ENCODE measurements at places on chromosomes 16 and 17.
A peak's percentile ranks its signal among the peaks of the same experiment; 100 is the strongest.

DNA sequence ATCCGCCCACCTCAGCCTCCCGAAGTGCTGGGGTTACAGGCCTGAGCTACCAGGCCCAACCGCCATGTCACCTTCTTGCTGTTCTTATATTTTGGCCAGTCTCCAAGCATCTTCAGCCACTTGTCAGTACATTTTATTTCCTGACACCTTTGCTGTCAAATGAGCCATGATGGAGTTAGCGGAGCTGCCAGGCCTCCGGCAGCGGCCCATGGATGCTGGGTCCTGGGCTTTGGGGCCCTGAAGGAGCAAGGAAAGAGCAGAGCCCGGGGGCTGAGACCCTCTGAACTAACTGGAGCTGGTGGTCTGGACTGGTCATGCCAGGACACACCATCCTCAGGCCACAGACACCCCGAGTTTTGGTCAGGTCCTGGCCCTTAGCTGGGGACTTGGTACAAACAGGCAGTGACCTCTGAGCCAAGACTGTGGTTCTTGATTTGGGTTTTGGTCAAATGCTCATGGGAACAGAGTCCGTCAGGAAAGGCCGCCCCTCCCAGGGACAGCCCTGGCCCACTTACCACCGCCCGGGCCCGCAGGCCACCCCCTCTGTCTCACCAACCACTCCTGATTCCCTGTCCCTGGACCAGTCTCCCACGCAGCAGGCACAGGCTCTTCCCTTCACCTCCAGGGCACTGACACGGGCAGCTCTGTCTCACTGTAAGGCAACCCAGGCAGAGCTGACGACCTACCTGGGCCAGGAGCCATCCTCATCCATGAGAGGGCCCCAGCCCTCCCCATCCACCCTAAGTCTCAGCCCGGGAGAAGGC is 42.0 kb downstream of the TNFRSF13B start:
- no peak for DNase-seq

- no peak for DNase-seq
Measured at GRCh38 chr17:57585341-57586195, 159.5 kb downstream of the CCDC182 start.

DNA sequence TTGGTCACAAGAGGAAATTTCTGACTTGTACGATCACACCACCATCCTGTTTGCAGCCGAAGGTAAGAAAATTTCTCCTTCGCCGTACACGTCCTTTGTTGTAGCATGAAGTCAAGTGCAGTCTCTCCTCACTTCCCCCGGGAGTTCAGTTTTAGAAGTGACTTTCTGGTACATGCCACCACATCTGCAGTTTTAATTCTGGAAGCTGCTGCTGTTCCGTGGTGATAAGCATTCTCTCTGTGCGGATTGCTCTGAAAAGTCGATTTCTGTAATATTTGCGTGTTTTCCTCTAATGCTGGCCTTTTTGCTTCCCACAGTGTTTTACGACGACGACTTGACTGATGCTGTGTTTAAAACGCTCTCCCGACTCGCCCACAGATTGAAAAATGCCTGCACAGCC is 20.6 kb downstream of the METTL22 start:
- DNase-seq = no peak

- DNase-seq = no peak
Measured at GRCh38 chr17:28982131-28982793, 23.6 kb downstream of the SEZ6 start.

DNA sequence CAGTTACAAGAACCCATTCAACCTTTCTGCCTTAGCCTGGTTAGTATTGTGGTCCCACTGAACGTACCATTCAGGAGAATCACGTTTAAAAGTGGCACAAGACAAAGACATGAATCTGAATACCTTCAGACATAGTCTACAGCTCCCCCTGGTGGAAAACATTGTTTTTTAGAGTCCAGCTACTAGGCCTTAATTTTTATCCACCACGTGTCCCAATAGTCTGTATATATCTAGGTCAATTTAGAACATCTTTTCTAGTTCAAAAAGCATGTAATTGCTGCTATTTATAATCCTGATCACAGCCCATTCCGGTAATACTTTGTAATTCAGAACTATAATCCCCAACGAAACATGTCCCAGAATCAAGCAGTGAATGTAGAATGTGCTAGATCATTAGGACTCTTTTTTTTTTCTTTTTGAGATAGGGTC is 13.7 kb upstream of the GUCY2D start:
- peak; percentile 41 for DNase-seq

DNA sequence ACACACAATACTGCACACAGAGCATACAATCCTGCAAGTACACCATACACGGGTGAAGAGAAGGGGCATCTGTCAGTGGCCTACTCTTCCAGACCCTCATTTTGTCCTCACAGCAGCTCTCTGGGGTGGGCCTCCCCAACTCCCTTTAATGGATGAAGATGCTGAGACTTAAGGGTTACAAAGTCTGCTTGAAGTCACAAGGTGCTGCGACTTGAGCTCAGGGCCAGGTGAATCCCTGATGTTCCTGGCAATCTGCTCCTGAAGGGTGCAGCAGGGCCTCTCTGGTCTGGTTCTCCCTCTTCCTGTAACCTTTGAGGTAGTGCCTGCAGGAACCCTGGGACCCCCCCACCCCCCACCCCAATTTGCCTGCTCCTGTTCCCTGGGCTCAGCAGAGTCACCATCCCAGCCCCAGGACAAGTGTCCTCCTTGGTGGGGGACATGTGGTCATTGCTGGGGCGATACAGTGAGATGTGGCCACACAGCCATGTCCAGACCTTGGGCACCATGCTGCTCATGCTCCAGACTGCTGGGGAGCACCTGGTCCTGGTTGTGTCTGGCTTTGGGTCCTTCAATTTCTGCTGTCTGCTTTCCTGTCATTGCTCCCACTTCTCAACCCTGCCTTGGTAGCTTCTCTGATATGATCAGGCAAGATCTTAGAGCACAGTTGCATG is 107.5 kb downstream of the METRNL start:
- no peak for DNase-seq

- no peak for DNase-seq
Measured at GRCh38 chr17:45226576-45226975, 4.9 kb downstream of the FMNL1 start.

- no peak for DNase-seq
Measured at GRCh38 chr17:44386182-44386525, 3.3 kb downstream of the ITGA2B start.

DNA sequence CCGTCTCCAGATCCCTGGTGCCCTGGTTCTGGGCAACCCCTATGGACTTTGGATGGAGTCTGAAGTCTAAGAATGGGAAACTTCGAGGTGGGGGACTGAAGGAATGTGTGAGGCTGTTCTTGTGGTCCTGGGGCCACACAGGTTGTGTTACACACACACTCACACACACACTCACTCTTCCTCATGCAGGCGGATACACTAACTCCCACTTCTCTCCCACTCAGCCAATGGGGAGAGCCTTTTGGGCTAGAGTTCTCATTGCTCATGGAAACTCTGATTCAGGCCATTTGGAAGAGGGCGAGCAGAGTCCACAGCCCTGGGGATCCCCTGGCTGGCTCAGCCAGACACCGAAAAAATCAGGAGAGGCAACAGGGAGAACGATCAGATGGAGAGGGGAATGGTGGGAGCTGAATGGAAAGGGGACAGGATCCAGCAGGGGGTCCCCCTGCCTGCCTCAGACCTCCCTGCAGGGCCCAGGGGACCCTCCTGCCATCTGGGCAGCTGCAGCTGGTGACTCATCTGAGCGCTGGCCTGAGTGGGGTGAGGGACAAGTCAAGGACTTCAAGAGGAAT is 9.1 kb downstream of the IGFBP4 start:
- no peak for DNase-seq

DNA sequence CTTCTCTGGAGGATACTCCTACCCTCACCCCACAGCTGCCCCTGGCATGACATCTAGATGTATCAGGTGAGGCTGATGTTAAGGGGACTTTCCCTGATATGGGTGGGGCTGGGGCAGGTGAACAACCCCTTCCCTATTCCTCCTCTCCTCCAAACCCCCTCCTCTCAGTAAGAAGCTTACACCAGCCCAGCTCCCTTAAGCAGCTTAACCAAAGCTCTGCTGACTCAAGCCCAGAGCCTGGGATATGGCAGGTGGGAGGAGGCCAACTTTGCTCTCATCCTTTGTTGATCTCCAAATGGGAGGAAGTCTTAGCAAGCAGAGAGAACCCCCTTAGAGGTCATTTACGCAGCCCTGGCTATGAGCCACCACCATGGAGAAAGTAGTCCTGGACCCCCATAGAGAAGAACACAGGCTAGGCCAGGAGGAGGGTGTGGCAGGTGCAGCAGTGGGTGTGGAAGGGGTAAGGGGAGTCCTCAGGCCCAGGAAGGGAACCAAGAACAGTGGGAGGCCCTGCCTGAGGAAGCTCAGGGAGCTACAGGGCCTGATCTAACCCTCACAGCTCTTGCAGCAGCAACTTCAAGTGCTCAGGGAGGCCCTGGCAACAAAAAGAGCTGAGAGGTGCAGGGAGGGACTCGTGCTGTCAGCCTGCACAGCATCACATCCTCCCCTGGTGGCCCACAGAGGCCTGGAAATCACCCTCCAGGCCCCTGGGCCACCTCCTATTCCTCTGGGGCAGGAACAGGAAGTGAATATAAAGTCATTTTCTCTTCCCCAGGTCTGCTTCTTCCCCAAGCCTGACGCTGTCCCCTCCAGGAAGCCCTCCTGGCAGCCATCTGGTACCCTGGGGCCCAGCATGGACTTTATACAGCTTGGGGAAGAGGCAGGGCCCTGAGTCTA is 2.9 kb downstream of the UNC119 start:
- DNase-seq = no peak

Measured in brain pericyte (primary cell).